ENCODE measurements at places on chromosomes 5 and 9.

- no peak for DNase-seq
Observed at GRCh38 chr9:127598839-127599549, 13.1 kb upstream of the STXBP1 start.

GRCh38 chr9:134494905-134495304 is 146.7 kb upstream of the COL5A1 start:
- DNase-seq: no peak

- no peak for DNase-seq
Observed at GRCh38 chr5:154084062-154084639, 45.4 kb downstream of the MFAP3 start.

- DNase-seq: no peak
Observed at GRCh38 chr5:134420343-134420742, 8.7 kb upstream of the CDKN2AIPNL start.

DNA sequence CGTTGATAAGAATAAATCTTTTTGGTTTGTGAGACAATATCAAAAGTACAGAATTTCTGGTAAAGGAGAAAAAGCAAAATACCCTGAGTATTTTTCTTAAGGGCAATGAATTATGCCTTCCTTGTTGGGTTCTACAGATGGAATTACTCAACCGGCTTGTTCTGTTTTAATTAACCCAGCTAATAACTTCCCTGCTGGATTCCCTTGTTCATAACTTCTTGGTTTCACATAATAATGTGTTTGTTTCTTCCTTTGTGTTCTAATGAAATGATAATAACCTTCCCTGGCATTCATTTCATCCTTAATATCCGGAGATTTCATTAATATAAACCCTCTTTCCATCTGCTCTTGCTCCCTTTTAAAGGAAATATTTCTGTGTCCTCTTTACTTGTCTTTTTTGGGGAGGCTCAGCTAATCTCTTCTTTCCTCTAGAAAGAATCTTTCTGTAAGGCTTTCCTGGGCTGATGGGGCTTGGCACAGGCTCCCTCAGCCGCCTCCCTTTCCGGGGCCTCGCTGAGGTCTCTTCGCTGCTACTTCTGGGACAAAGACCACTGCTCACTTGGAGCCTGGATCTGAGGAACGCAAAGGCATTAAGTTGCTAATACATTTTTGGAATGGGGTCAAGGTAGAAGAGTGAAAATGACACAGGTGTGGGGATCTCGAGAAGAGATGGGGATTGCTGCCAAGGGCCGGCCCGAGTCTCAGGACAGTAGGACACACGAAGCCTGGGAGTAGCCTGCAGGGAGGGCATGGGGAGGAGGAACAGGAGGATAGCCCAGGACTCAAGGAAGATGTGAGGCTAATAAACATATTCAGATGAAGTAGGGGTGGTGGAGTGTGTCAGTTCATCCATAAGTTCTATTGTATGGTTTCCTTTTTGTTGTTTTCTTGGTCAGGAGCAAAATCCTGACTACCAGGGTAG is 118.5 kb downstream of the NRG2 start:
- no peak for DNase-seq

DNA sequence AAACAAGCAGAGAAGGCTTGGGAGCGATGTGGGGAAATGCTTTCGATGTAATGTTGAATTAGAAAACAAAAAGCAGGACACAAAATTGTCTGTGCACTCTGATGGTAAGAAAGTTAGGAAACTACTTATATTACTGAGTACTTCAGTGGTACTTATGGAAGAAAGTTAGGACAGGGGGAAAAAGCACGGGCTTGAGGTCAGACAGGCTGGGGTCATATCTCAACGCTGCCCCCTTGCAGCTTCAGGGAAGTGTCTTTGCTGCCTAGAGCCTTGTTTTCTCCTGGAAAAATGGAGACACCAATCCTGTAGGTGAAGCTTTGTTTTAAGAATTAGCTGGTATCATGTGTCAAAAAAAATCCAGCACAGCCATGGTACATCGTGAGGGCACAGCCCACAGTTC is 23.0 kb downstream of the NEURL1B start:
- DNase-seq: no peak

DNA sequence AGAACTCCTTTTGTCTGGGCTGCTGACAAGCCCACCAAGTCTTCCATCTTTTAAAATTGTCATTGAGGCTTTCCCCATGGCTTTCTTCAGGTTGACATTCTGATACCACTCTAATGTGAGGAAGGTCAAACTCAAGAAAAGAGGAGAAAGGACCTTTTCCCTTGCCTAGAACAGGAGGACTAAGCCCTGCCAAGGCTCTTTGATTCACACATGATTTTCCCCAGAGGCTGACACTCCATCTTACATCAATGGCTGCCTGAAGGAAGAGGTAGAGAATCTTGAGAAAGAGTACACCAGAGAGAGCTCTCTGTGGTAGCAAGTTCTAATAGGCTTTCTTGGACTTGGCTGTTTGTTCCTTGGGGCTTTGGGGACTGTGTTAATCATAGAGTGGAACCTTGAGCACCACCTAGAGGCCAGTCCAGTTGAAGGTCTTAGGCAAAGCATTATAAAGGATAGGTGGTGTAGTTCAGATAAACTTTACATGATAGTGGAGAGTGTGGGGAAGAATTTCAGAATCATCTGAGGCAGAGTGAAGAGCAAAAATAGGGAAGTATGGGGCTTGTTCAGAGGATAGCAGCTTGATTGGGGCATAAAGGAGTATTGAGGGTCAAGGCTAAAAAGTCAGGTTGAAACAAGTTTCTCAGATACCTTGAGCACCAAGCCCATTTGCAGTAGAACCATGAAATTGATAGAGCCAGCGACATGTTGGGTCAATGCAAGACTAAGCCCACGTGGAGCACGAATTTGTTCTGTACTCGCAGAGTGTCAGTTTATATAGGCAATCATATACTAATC is 36.7 kb downstream of the NDFIP1 start:
- DNase-seq: peak; percentile 11

DNA sequence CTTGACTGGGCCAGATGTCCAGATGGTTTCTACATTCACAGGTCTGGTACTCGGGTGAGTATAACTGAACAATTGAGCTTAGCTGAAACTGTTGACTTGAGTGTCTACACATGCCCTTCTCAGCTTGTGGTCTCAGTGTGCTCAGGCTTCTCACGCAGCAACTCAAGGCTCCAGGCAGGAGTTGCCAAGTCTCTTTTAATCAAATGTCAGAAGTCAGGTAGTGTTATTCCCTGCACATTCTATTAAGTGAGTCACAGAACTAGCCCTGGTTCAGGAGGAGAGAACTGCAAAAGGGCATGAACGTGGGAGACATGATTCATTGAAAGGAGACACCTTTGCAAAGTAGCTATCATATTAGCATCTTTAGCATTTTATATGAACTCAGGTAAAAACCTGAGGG is 199.3 kb upstream of the ACTBL2 start:
- no peak for DNase-seq

- DNase-seq: no peak
Observed at GRCh38 chr9:88975966-88976889, 15.0 kb upstream of the S1PR3 start.

GRCh38 chr5:159555084-159555483 is 224.8 kb upstream of the IL12B start:
- DNase-seq: no peak

DNA sequence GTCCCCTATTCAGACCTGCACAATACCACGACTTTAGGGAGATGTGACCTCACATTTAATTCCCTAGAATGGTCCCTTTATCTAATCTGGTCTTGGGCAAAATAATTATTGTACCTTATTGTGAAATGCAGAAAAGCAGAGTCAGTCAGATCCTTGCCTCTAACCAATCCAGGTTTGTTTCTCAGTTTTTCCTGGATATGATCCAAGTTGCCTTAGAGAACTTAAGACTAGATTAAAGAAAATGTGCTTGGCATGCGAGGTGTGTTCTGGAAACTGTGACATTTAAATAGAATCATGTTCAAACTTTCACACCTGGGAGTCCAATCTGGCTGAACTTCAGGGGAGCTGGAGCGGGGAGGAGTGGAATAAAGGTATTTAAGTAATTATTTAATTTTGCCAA is 696.2 kb downstream of the DNAH5 start:
- DNase-seq: no peak

GRCh38 chr9:116717150-116717549 is 30.0 kb downstream of the TRIM32 start:
- DNase-seq: no peak

DNA sequence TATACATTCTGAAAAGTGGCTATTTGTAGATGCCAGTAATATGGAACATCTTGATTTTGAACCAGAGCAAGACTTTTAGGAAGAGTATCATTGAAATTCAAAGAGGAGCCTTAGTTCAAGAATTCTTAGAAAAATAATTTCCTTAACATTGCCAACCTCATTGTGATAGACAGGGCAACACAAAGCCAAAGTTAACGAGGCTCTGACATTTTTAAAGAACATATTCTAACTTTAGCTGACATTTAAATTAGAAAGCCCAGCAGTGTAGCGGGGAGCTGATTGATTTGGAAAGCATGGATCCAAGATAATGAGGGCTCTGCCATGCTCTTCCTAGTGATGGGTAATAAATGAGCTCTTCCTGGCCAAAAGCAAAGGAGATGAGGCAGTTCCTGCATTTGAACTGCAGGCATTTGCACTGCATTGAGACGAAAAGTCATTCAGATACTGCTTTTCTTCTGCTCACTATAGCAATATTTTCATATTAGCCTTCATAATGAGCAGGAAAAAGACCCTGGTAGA is 325.0 kb downstream of the ARHGEF28 start:
- DNase-seq: no peak

GRCh38 chr9:76227156-76227555 is 167.1 kb downstream of the RFK start:
- no peak for DNase-seq

DNA sequence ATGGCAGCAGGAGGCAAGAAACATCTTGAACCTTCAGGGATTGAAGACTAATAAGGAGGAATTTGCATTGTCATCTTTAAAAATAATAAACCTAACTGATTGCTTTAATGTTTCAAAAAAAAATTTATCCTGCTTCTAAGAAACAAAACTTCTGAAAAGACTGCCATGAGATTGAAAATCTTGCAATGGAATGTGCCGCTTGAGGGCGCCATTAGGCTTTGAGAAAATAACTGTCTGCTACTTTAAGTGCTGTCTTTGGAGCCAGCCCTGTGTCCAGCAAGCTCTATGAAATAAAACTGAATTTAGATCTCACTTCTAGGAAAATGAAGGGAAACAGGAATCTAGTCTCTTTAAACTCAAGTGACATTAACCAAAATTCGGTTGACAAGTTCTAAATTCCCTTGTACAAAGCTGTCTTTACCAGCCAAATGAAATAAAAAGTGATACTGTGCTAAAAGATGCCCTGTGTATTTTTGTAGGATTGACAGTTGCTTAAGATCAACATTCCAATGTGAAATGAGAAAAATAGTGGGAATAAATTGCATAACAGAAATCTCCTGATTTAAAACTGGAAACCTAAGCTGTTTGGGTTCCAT is 79.4 kb downstream of the ESM1 start:
- DNase-seq: peak; percentile 1

GRCh38 chr5:147558826-147559225 is 49.0 kb upstream of the DPYSL3 start:
- DNase-seq: peak; percentile 33

- no peak for DNase-seq
Observed at GRCh38 chr5:167509076-167509475, 782.4 kb upstream of the WWC1 start.

DNA sequence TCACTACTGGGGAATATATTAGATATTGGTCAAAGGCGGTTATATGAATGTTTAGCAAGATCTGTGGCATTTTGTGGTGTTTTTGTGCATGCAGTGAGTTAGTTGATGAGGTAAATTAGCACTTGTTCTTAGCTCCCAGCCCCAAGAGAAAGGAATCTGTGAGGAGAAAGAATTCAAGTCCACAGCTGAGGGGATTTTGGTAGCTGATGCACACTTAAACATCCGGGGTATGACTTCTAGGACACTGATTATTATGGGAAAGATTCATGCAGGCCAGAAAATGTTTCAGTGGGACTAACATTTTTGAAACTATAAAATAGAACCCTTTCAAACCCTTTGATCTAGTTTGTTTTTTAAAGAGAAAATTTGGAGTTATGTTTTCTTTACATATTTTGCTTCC is 118.2 kb upstream of the RPS23 start:
- DNase-seq: no peak

DNA sequence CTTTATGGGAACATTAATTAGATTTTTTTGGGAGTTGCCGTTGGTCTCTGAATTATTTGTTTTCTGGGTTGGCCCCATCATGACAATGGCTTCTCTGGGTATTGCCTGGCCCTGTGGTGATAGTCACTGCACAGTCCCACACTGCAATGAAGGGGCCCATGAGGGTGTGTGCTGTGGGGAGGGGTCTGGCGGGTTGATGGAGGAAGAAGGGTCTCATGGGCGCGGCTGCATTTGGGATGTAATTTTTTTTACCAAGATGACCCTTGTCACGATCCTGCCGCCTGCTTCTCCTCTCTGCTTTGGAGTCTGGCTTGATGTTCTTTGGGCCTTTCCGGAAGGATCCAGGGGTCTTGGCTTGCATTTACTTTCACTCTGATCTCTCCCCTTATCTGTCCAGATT is 44.1 kb downstream of the WNK2 start:
- DNase-seq: no peak

GRCh38 chr5:139888370-139888769 is 92.8 kb downstream of the PSD2 start:
- DNase-seq: no peak
